ENCODE measurements at places on chromosomes 6 and 20.
A peak's percentile ranks its signal among the peaks of the same experiment; 100 is the strongest.

DNA sequence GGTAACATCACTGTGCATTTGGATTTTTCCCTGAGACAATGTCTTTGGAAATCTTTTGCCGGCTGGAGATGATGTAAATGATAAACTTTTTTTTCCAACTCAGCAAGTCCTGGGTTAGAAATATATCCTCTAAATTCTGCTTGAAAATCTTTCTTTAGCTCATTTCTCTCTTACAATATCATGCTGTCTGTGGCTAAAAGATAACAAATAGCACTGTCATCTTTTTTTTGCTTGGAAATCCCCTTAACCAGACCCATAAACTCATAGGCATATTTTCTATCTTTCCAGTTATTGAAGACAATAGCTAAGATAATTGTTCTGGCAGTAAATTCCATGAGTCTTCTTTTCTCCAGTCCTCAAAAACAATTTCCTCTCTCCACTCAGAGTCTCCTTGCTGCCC, 481.5 kb downstream of the NKAIN2 start:
- no peak for DNase-seq

DNA sequence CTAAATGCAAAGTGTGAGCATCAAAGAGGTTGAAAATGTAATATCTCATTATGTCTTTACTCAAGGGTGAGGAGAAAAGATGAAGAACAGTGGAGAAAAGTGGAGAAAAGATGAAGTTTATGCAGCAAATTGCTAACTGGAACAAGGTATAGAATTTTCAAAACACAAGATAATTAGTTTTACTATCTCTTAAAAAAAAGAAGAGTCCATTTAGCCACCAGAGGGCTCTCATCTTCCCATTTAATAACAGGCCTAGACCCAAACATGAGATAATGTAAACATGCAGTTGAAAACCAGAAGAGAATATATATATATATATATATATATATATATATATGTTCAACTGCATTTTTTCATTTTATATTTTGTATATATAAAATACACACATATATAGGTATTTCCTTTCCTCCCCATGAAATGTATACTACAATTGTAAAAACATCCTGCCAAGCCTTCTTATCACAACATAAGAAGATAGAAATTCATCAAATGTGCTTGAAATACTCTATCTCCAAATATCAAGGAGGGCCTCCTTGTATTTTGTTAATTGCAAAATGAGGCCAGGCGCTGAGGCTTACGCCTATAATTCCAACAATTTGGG, 78.4 kb downstream of the ADTRP start:
- no peak for DNase-seq

- DNase-seq = no peak
These were observed 33.8 kb downstream of the KIF16B start for GRCh38 chr20:16539280-16540021.

- no peak for DNase-seq
These were observed 234.2 kb downstream of the HACE1 start for GRCh38 chr6:104625536-104625935.

DNA sequence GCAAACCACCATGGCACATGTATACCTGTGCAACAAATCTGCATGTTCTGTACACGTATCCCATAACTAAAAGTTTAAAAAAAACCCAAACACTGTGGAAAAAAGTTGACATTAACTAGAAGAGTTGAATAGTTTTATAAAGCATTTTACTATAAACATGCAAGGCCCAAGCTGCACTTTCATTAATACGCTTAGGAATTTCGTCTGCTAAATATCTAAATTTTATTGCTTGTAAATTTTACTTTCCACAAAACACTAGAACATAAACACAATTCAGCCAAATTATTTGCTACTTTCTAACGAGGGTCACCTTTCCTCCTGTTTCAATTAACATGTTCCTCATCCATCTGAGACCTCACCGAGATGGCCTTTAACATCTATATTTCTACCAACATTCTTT, 74.4 kb upstream of the MAN1A1 start:
- no peak for DNase-seq

GRCh38 chr6:44278774-44279697, 8.8 kb downstream of the TMEM151B start:
- DNase-seq = no peak

GRCh38 chr6:29295623-29296022, 5.9 kb upstream of the OR14J1 start:
- no peak for DNase-seq

DNA sequence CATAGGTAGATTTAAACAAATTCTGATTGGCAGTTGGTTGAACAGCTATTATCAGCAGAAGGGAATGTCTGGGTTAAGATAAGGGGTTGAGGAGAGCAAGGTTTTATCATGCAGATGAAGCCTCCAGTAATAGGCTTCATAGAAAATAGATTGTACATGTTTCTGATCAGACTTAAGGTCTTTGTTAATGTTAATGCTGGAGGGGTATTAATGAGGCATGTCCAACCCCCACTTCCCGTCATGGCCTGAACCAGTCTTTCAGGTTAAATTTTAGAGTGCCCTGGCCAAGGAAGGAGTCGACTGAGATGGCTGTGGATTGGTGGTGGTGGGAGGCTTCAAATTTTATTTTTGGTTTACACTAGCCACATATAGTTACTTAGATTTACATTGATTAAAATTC, 3.4 kb downstream of the CLPSL1 start:
- no peak for DNase-seq

DNA sequence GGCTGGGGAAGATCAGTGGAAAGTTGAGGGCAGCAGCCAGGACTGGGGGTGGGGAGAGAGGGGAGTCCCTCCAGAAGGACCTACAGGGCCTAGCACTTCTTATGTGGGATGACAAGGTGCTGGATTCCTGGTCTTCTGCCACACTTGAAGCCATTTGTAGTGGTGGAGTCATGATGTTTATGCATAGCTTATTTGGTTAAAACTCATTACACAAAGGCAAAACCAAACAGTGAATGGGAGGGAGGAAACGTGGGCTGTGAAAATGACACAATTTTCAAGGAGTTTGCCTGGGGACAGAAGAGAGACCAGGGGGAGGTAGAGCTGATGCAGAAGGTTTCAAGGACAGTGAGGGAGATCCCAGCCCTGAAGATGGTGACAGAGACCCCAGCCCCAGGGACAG, 50.8 kb downstream of the DACT2 start:
- no peak for DNase-seq

DNA sequence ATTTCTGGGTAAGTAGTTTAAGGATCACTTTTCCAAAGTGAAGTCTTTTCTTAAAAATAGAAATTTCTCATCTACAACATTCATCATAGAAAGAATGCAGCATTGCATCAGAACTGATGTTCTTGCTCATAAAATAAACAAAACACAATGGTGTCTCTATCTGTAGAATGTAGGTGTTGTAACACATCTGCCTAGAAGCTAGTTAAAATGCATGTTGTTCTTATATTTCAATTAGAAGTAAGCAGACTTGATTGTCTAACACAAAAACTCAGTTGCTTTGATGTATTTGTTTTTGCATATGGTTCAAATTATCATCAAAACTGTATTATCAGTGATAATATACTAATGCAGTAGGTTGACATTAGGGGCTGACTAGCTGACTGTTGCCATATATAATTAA, 654.7 kb upstream of the FLRT3 start:
- DNase-seq = no peak

GRCh38 chr20:1524004-1524403, 32.8 kb upstream of the SIRPB2 start:
- no peak for DNase-seq

GRCh38 chr6:71414486-71414885, 125.9 kb downstream of the OGFRL1 start:
- DNase-seq = no peak

- no peak for DNase-seq
These were observed 6.8 kb downstream of the PRL start for GRCh38 chr6:22290045-22290444.

DNA sequence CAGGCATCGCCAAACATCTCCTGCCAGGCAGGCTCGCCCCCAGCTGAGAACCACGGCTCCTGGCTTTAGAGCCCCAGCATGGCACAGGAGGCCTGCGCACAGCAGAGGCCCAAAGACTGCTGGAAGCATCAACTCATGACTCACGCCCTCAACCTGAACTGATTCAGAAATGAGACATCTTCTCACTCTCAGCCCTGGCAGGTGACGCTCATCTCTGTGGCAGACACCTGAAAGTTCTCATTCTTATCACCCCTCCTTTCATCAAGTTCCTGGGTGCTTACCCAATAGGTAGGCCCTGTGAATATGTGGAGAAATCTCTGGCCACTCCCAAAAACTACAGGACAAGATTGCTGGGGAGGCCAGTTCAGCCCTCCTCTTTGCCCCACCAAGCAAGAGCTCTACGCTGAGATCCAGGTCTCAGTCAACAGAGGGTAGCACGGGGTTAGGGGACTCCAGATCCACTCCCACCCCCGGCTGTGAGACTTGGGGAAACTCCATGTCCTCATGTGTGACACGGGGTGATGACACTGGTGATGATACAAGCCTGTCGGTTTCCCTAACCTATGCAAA, 11.3 kb downstream of the NFATC2 start:
- DNase-seq = peak; percentile 83

- no peak for DNase-seq
These were observed 107.8 kb downstream of the RNGTT start for GRCh38 chr6:88855541-88856147.

GRCh38 chr6:87482366-87482765, 9.6 kb downstream of the SLC35A1 start:
- DNase-seq = no peak

DNA sequence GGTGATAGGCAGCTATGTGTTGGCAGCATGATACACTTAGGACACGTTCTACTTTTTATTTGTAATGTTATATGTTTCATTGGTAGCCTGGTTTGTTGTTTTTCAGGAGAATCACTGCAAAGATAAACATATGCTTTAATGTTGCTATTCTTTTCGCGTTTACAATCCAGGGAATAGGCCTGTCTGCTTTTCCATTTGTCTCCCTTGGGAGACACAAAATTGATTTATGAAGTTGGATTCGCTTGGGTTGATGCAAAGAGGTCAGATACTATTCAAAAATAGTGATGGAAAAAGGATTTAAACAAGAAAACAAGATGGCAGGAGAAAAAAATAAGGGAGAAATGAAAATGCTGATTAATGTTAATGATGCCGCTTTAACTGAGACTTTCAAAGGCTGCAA, 179.5 kb upstream of the SOX4 start:
- DNase-seq = no peak

- DNase-seq = no peak
These were observed 10.4 kb downstream of the TAF4 start for GRCh38 chr20:62055106-62055861.

DNA sequence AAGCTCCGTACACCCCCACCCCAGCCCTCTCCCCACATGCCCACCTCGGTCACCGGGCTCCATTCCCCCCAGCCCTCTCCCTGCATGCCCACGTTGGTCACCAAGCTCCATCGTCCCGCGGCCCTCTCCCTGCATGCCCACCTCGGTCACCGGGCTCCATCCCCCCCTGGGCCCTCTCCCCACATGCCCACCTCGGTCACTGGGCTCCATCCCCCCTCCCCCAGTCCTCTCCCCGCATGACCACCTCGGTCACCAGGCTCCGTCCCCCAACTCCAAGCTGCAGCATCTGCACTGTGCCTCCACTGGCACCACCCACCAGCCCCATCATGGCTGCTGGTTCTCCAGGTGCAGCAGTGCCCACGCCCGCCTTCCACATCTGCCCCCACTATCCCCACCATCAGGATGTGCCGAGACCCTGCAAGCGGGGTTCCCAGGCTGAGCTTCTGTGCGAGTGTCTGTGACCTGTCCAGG, 16.8 kb downstream of the TAF4 start:
- no peak for DNase-seq

GRCh38 chr6:127298475-127298874, 31.8 kb downstream of the RNF146 start:
- no peak for DNase-seq

DNA sequence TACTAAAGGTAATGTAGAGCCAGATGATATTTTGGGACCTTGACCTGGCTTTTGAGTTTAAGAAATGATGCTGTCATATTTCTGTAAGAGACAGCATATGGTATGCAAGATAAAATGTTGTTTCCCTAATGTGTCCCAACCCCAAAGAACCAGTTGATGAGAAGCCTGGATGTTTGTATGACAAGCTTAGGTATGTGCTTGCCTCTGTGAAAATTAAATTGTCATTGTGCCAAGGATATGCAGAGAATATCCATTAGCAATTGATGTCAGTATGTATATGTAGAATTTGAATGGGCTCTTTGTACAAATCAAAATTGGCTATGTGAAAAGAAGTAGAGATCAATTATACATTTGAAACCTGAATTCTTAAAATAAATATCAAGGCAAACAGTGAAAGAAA, 650.8 kb upstream of the EYS start:
- no peak for DNase-seq

DNA sequence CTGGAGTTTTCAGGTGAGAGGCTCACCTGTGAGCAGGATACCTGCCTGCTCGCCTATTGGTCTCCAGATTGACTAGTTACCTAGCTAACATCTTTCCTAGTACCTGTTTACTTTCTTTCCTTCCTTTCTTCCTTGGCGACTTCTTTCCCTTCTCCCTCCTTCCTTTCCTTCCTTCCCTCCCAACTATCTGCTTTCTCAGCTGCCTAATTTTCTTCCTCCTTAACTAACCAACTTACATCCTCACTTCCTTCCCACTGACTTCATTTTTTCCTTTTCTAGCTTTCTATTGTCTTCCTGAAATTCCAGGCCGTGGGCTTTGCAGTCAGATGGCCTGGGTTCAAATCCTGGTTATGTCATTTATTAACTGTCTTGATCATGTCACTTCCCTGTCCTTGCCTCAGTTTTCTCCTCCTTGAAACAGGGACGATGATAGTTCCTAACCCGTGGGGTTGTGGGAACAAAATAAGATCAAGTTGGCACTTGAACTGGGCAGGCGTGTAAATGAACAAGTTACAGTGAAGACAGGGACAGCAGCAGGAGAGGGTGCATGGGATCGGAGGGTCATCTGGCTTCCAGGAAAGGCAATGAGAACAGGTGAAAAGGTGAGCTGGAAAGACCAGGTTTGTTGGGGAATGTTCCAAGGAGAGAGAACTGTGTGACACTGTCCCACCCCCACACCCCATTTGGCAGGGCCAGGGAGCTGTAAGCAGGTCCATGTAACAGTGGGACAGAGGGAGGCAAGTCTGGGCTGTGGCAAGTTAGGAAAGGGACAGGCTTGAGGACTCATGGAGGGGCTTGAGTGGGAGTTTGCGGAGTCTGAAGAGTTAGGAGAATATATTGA, 540 bp downstream of the SGK2 start:
- DNase-seq = no peak

- no peak for DNase-seq
These were observed 37.2 kb downstream of the CPXM1 start for GRCh38 chr20:2763186-2763585.

GRCh38 chr6:5459346-5459745, 198.0 kb downstream of the FARS2 start:
- DNase-seq = no peak

DNA sequence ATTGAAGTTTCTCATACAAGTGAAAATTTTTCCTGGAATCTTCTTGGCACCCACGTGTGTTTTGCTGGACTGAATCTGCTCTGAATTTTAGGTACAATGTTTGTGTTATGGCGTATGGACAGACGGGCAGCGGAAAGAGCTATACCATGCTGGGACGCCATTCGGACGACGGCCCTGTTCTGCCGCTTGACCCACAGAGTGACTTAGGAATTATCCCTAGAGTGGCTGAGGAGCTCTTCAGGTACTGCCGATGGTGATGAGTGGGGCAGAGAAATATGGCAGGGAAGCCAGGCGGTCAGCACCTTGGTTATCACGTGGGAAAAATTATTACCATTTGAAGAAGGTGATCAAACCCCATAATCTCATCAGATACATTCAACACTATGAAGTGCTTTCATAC, 36.3 kb downstream of the KIF25 start:
- DNase-seq = no peak

Measured in activated naive CD8-positive, alpha-beta T cell treated with anti-CD3 and anti-CD28 coated beads for 36 hours (primary cell).